ENCODE measurements at places on chromosomes 5 and 9.

DNA sequence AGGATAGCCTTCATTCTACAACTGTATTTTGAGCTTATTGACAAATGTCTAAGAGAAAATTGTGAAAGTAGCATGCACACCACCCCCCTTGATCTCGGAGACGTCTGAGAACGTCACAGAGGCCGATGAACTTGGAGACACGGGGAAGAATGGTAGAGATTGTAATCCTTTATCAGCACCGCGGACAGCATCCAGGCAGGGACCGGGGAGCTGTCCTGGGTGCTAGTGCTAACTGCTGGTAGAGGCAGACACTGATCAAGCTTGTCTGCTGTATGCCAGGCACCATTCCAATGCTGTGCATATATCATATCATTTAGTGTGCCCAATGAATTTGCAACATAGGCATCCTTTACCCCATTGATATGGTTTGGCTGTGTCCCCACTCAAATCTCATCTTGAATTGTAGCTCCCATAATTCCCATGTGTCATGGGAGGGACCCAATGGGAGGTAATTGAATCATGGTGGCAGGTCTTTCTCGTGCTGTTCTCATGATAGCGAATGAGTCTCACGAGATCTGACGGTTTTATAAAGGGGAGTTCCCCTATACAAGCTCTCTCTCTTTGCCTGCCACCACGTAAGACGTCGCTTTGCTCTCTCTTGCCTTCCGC lies 98.8 kb downstream of the LHX2 start:
- DNase-seq = no peak

DNA sequence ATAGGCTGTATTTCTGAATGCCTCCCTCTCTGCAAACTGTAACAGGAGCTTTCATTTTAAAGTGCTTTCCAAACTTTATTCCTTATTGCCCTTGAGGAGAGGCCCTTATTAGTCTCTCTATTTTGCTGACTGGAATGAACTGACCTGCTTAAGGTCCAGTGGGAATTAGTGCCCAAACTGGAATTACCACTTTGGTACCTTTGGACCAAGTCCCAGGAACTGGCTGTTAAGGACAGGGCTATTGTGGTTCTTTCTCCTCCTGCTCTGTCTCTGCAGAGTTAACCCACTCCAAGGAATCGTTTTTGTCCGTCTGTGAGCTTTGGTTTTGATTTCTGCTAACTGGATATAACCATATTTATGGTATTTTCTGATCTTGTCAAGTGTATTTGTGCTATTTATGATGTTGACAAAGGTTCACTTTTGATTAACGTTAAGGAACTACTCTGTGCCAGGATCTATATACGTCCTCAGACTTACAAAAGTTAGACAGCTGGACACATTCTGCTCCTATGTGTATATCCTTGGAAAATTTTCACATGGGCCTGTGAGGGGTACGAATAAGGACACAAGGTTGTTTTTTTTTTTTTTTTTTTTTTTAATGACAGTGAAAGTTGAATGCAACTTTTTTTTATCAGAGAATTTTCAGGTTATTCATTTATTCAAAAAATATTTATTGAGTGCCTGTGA lies 189.1 kb upstream of the ANKRD55 start:
- DNase-seq = no peak

- no peak for DNase-seq
Observed at GRCh38 chr9:123834889-123835562, 94.9 kb downstream of the DENND1A start.

DNA sequence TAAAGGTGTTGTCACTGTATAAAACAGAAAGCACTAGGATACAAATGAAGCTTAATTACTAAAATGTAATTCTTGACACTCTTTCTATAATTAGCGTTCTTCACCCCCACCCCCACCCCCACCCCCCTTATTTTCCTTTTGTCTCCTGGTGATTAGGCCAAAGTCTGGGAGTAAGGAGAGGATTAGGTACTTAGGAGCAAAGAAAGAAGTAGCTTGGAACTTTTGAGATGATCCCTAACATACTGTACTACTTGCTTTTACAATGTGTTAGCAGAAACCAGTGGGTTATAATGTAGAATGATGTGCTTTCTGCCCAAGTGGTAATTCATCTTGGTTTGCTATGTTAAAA lies 43.8 kb downstream of the NDFIP1 start:
- DNase-seq = no peak

DNA sequence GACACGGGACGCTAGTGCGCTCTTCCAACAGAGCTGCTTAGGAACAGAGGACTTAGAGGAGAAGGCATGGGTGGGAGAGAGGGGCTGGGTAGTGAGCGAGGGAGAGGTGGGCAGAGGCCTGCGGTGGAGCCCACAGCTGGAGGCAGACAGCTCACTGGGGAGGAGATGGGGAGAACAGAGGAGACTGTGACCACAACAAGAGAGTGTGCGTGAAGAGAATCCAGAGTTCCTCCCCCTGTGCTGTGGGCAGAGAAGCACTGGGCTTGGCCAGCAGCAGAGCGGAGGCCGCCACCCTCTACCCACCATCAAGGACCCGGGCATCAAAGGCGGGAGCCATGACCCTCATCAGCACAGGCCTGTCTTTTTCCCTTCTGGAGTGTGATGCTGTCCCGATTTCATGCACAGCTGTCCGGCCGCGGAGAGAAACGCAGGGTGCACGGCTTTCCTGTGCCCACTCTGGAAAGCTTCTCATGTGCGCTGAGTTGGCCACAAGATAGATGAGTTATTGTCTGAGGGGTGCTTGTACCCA lies 228.3 kb upstream of the IRX4 start:
- no peak for DNase-seq

- no peak for DNase-seq
Observed at GRCh38 chr5:146447734-146448380, 724 bp downstream of the TCERG1 start.

- DNase-seq = no peak
Observed at GRCh38 chr9:126329476-126330275, 3.0 kb downstream of the MVB12B start.

GRCh38 chr5:55650386-55650785 lies 61.7 kb downstream of the SLC38A9 start:
- no peak for DNase-seq
